GM18507 (cell line): ENCODE measurements at places on chromosomes 2 and 18.
A peak's percentile ranks its signal among the peaks of the same experiment; 100 is the strongest.

DNA sequence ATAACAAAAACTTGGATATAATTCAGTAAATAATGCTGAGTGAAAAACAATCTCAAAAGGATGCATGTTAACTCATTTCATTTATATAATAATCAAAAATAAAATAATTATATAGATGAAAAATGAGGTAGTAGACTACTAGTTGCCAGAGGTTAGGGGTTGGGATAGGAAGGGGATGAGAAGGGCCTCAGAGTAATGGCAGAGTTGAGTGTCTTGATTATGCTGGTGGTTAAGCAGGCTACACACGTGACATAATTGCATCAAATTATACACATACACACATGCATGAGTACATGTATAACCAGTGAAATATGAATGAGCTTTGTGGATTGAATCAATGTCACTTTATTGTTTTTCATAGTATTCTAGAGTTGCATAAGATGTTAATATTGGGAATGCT lies 201.0 kb downstream of the RIT2 start:
- DNase-seq, result no peak

- peak; percentile 2 for DNase-seq
Measured at GRCh38 chr18:67417864-67418523, 98.5 kb downstream of the DSEL start.

GRCh38 chr2:3145471-3146021 lies 232.1 kb downstream of the EIPR1 start:
- no peak for DNase-seq

- no peak for DNase-seq
Measured at GRCh38 chr2:218033590-218034496, 31.0 kb upstream of the TNS1 start.

GRCh38 chr2:95350368-95350767 lies 52.1 kb upstream of the FAHD2A start:
- DNase-seq, result no peak

- no peak for DNase-seq
Measured at GRCh38 chr2:100703213-100703612, 116.7 kb upstream of the NPAS2 start.

DNA sequence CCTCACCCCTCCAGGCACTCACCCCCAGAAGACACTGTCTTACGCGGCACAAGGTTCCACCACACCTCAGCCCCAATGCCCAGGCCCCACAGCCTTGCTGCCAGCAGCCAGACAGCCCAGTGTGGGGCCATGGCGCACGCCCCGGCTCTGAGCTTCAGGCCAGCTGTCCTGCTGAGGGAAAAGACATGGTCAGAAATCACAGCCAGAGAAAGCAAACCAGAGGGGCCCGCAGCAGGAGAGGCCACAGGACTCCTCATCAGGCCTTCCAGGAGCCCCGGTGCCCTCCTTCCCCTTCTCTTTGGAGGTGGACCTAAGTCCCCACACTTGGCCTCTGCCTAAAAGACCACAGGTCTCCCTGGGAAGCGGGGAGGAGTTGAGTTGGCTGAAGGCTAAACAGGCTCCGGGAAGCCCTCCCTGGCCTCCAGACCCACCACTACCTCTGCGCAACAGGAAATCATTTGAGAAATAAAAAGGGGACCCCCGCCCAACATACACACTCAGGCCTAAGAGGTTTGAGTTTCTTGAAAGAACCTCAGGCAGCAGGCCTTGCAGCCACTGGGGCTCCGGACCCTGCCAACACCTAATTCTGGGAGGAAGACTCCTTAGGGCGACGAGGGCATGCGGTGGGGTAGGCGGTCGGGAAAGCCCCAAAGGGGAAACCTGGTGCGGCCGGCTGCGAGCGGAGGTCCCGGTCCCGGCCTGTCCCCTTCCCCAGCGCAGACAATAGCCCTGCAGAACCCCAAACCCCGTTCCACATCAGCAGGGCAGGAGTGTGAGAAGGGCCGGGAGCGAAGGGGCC lies 1.9 kb downstream of the SEMA4C start:
- DNase-seq, result no peak

GRCh38 chr2:127134235-127134634 lies 27.3 kb upstream of the BIN1 start:
- no peak for DNase-seq

GRCh38 chr2:42116195-42117181 lies 52.7 kb upstream of the EML4 start:
- DNase-seq, result no peak

- DNase-seq, result no peak
Measured at GRCh38 chr2:238939521-238940403, 91.9 kb downstream of the TWIST2 start.

DNA sequence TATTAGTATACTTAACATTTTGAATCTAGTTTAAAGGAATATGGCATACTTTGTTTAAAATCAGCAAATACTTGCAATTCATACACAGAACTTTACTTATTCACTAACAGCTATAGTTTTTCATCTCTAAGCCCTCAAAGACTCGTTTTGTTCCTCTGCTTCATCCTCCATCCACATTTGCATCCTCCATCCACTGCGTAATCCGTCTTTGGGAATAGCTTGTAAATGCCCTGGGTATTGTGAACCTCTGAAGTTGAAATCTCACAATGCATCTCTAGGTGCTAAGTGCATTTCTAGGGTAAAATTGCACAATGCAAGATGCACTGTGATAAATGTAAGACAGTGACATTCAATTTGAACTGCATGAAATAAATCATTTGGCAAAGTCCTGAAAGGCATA lies 115.8 kb upstream of the CDCA7 start:
- no peak for DNase-seq

- DNase-seq, result no peak
Measured at GRCh38 chr2:137772451-137772850, 191.8 kb upstream of the HNMT start.

GRCh38 chr2:231726276-231726675 lies 18.0 kb downstream of the PTMA start:
- DNase-seq, result no peak

DNA sequence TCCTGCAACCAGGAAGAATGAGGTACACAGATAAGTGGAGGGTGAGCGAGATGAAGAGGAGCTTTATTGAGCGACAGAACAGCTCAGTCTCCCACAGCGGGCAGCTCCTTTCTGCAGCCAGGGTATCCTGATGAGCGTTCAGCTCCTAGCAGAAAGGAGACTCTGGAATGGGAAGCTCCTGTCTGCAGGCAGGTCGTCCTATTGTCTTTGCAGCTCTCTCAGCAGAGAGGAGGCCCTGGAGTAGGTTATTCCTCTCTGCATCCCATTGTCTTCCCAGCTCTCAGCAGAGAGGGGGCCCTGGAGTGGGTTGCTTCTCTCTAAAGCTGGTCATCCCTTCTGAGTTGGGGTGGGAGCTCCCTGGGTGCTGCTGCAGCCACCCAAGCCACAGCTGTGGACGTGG lies 41.2 kb downstream of the TAF1B start:
- DNase-seq, result no peak
